Fibroblast of lung (primary cell): ENCODE measurements at places on chromosomes 3 and 15. TPM values are rescaled to one million over a fixed set of nuclear protein-coding genes. Genes with fewer than 3 reads are reported as not detected.

TFG gene
- 174 and 192 TPM in 2 replicates for polyA plus RNA-seq

GPR27 gene
- polyA plus RNA-seq = not detected in 2 replicates

PGBD4 gene
- 1.4 and 1.6 TPM in 2 replicates for polyA plus RNA-seq

FBXL22 gene
- 0.20 and 0.87 TPM in 2 replicates for polyA plus RNA-seq

UPK1B gene
- not detected in 2 replicates for polyA plus RNA-seq

KNG1 gene
- not detected in 2 replicates for polyA plus RNA-seq
